ENCODE measurements at places on chromosomes 12 and 14. TPM values are rescaled to one million over a fixed set of nuclear protein-coding genes. Genes with fewer than 3 reads are reported as not detected.

Gene HDAC7
- polyA plus RNA-seq, result 28.2 TPM

Gene SOAT2
- 0.34 TPM for polyA plus RNA-seq

Gene KERA
- not detected for polyA plus RNA-seq

Gene MYF5
- polyA plus RNA-seq, result not detected

Gene ASCL1
- not detected for polyA plus RNA-seq

Gene CRADD
- polyA plus RNA-seq, result 16.6 TPM

Gene ACOT6
- not detected for polyA plus RNA-seq

Gene SYNJ2BP
- 10.5 TPM for polyA plus RNA-seq

Gene KRT81
- 24.7 TPM for polyA plus RNA-seq

Gene AQP6
- not detected for polyA plus RNA-seq

Gene RBP5
- polyA plus RNA-seq, result not detected

- no peak for DNase-seq
Observed at GRCh38 chr12:104673696-104674482, 217.1 kb downstream of the CHST11 start.

DNA sequence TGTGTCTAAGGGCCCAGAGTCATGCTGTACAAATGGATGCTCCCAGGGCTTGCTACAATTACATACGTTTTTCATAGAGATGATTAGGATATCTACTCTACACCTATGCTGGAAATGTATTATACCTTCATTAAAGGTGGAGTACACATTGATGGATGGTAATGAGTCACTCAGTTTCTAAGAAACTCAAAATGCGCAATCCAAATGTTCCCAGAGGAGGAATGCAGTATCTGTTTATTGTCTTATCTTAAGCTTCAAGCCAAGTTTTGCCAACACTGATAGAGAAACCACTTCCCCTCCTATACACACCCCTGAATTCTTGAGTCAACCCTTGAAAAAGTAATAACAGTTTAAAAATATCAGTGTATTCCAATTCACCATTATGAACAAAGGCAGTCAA lies 266.6 kb upstream of the FAR2 start:
- no peak for DNase-seq

GRCh38 chr14:51575349-51576116 lies 76.2 kb upstream of the FRMD6 start:
- DNase-seq, result peak; percentile 48

DNA sequence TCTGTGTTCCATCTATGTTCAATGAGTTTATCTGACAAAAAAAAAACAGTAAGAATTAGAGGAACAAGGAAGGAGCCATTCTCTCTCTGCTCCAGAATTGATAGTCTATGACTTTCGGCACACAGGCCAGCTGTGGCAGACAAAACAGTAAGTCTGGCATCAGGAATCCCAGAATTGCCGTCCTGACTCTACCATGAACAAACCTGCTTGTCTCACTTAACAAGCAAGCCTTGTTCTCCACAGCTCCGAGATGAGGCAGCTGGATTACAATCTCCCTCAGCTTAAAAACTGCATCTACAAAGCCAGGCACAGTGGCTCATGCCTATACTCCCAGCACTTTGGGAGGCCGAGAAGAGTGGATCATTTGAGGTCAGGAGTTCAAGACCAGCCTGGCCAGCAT lies 153.6 kb upstream of the TMCC3 start:
- no peak for DNase-seq

DNA sequence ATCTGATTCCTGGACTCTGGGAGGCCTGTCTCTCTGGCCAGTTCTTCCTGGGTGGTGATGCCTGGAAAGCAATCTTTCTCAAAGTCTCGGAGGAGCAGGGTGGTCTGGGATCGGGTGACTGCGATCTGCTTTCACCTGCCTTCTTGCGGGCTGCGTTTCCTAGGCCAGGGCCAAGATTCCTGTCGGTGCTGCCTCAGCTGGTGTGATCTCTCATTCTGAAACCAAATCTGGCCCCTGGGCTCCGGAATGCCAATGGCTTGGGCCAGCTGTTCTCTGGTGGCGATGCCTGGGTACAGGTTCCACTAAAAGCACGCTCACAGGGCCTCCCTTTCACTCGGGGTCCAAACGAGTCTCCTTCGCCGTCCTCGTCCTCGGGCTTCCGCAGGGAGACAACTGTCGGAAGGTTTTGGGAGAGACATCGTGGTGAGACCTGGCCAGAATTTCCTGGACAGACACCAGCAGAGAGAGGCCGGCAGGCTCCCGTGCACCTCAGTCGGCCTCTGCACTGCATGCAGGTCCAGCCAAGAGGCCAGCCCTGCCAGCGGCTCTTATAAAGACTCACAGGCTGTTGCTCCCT lies 187.1 kb downstream of the ALG10 start:
- DNase-seq, result no peak

DNA sequence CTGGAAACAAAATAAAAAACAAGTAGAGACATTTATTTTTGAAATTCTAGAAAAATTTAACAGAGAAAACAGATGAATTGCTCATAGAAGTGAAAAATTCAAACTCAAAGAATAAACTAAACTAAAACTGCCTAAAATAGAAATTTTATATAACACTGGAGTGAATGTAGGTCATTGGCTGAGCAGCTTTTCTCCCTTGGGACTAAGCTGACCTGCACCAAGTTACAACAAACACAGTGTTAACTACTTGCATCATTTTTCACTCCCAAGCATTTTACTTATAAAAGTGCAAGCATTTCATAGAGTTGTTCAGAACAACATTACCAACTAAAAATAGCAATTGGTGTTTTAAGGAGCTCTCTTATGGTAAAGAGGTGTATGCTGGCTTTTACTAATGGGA lies 298.1 kb downstream of the MED13L start:
- no peak for DNase-seq

- DNase-seq, result no peak
Observed at GRCh38 chr14:28240909-28241308, 525.7 kb upstream of the FOXG1 start.

GRCh38 chr12:91007531-91008290 lies 2.9 kb upstream of the EPYC start:
- DNase-seq, result no peak

GRCh38 chr14:74961238-74961911 lies 6.0 kb upstream of the PGF start:
- DNase-seq, result no peak

GRCh38 chr12:43233861-43234260 lies 318.1 kb downstream of the ADAMTS20 start:
- no peak for DNase-seq

- DNase-seq, result no peak
Observed at GRCh38 chr12:107103516-107103915, 10.2 kb upstream of the CRY1 start.

DNA sequence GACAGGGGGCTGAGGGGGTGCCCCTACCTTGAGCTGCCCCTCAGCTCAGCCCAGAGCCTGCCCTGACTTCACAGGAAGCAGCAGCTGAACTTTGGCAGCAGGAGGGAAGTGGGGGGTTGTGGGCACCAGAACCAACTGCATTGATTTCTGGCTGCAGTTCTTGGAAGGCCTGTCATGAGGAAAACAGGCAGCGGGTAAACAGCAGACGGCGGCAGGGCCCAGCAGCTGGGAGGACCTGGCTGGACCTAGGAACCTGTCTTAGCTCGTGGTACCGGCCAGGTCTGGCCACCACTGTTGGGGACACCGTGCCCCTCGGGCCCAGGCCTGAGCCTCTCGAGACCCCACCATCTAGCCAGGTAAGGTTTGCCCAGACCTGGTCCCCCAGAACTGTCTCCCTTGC lies 154.2 kb upstream of the MYL2 start:
- DNase-seq, result no peak

DNA sequence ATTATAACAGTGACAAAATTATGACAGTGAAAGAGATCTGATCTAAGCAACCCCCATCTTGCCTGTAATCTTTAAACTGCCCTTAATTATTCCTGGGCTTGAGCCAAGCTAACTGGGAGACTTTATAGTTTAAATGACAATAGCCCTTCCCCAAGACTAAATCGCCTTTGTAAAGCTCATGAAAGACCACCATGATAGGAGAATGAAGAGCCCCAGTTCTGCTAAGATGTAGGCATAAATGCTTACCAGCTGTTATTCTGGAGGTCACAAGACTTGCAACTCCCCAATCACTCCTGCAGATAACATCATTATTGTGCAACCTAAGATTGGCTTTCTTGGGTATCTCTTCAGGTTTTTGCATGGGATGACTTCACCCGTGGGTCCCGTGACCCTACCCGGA lies 599.7 kb downstream of the KCNH5 start:
- DNase-seq, result no peak

DNA sequence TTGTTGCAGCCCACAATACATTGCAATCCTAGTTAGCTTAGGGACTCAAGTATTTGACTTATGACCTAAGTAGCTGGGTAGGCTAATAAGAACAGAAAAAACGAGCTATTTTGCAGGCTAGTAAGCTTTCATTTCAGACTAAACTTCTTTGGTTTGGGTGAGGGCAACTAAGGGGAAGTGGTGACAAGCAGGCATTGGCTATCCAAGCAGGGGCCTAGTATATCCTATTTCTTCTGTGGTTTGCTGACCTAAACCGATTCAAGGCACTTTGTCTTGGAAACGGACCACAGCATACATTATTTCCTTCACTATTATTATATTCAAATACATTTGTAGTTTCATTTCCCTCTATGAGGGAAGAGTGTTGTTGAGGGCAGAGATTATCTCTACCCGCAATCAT lies 21.6 kb upstream of the SLC5A8 start:
- no peak for DNase-seq

DNA sequence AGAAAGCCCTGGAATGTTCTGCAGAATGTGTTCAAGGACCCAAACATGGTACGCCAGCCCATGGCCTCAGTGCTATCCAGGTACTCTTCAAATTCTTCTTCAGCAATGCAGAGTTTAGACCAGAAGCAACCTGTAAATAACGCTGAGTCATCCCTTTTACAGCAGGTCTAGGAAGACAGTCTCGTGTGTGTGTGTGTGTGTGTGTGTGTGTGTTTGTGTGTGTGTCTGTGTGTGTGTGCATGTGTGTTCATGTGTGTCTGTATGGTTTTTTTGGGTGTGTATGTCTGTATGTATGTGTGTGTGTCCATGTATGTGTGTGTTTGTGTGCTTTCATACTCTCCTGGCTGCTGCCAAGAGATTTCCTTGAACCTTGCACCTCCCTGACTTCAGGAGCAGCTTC lies 60.1 kb upstream of the RFX4 start:
- DNase-seq, result no peak

DNA sequence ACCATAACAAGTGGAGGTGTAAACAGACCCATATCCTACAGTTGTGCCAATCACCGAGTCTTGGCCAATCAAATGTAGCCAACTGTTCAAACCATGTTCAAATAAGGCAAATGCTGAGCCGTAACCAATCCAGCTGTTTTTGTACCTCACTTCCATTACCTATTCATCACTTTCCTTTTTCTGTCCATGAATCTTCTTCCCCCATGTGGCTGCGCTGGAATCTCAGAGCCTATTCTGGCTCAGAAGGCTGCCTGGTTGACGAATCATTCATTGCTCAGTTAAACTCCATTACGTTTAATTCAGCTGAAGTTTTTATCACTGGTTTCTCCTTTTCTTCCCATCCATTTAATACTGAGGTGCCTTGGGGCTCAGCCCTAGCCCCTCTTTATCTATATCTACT lies 71.1 kb downstream of the TBC1D30 start:
- DNase-seq, result no peak

- DNase-seq, result no peak
Observed at GRCh38 chr12:15601210-15601800, 187.9 kb downstream of the EPS8 start.

- DNase-seq, result no peak
Observed at GRCh38 chr14:60348211-60348610, 99.2 kb downstream of the PPM1A start.

DNA sequence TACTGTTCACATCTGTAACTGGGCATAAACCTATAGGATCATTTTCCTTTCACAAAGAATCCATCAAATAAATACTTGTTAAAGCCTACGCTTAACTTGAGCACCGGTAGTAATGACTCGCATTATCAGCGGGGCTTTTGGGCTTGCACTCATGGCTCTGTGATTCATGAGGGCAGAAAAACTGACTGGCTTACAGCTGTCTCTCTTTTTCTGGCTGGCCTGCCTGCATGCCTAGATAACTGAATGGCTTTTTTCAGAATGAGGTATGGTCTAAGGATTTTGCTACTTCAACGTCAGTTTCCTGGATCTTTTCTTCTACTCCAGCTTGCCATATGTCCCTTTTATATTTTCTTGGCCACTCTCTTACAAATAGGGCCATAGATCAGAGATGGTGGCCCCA lies 531.1 kb downstream of the NRXN3 start:
- DNase-seq, result no peak

DNA sequence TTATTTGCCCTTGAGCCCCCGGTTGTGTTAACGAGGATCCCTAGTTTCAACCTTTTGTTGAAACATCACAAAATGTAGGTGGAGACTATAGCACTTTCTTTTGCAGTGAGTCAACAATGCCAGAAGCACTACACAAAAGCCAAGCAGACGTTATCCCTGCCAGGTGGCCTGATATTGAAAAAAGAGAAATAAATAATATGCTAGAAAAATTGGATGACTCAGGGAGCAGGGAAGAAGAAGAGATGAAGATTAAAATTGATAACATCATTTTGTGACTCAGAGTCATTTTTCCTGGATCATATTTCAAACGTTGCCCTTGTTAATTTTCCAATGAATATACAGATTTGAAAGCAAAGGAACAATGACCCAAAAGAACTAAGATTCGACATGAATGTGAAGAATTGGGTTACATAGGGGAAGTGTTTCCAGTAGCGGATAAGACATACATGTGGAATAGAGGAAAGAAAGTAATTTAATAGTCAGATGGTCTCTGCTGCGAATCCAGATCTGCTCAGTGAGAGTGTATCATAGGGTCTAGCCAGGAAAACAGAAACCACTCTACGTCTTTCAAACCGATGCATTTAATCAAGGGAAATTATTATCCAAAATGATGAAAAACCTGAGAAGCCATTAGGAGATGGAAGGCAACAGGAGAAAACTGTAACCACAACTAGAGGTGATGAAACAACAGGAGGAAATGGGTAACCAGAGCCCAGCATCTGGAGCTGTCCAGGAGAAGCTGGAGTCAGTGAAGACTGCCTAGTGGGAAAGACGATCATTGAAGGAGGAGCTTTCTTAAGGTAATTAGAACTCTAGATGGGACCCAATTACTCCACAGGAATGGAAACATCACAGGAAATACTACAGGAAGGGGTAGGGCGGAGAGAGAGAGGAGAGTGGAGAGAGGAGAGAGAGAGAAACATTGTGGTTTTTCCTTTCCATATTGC lies 57.9 kb downstream of the RERG start:
- DNase-seq, result no peak

DNA sequence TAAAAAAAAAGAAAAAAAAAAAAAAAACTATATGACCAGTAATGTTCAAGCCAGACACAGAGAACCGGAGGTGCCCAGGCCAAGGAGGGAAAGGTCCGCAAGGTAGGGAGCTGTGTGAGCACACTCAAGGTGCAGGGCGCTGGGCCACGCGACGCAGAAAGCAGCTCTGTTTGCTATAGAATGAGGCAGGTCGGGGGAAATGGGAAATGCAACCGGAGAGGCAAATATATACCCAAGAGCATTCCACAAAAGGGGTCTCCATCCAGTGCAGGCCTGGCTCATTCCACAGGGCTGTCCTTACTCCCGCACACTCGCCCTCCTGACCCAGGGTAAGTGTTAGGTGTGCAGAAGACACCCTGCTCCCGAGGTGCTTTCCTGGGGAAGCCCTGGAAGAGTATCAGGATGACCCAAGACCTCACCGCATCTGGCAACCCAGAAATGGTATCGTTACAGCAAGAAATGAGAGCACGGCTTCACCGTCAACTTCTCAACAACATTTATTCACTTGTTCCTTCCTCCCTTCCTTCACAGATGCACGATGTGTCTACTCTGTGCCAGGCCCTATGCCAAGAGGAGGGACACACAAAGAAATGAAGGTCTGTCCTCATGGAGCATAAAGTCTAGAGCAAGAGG lies 86.4 kb downstream of the BCL11B start:
- no peak for DNase-seq

GRCh38 chr12:130818272-130818634 lies 20.8 kb downstream of the STX2 start:
- DNase-seq, result no peak
